Stimulated activated CD8-positive, alpha-beta memory T cell treated with anti-CD3 and anti-CD28 coated beads, Interleukin-4, amount 100 ng/mL, for 4 hours (primary cell): ENCODE measurements at places on chromosomes 2 and 18.

DNA sequence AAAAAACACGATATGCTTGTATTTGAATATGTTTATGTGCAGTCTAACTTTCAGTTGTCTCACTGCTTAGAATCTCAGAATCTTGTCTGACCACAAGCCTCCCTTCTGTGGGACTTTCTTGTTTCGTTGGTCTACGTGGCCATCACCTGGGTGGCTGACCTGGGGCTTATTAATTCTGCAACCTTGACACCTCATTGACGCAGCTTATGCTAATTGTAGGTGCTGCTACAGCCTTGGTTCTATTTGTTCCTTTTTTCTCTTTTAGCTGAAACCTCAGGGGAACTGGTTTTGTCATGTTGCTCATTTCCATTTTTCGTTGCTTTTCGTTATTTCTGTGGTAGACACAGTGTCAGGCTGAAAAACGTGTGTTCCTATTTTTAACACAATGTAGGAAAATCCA, 273.7 kb downstream of the SLC4A3 start:
- DNase-seq: no peak

DNA sequence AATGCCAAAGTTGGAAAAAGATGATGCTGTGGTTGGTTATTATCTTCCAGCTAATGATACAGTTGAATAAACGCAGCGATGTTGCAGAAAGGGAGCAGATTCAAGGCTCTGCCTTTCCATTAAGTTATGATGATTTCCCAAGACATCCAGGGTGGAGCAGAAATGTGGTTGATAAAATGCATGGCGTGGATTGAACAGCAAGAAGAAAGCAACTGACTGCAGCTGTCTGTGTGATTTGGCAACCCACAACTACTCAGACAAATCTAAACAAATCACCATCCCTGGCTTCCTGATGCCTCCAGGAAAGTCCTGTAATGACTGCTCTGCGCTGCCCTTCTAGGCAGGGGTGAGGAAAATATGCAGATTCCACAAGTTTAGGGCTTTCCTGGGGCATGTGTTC, 166.3 kb downstream of the NRP2 start:
- no peak for DNase-seq

- no peak for DNase-seq
These were observed 95.5 kb upstream of the CRACDL start for GRCh38 chr2:99031481-99031880.

- DNase-seq: no peak
These were observed 366.9 kb downstream of the EPHA4 start for GRCh38 chr2:221205103-221205673.

DNA sequence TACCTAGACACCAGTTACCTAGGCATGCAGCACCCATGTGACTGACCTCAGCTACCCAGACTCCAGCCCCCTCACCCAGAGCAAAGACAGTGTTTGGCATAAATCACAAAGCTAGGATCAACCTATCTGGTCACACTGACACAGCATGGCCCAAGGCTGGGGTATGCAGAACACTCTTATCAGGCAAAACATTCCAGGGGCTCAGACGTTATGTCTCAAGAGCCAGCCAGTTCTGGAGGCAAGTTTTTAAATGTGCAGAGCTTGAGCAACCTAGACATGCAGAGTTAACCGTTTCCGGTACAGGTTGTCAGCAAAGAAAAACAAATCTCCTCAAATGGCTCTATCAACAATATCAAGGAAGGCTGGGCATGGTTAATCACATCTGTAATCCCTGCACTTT, 92.8 kb downstream of the AP1S3 start:
- DNase-seq: no peak
